ENCODE measurements at places on chromosomes 1 and 21. TPM values are rescaled to one million over a fixed set of nuclear protein-coding genes. Genes with fewer than 3 reads are reported as not detected.
A peak's percentile ranks its signal among the peaks of the same experiment; 100 is the strongest.

The FAM131C gene
- total RNA-seq = 0.26 TPM

The RHOC gene
- total RNA-seq = 100 TPM

The ATP1A4 gene
- not detected for total RNA-seq

GRCh38 chr1:157969697-157970485, 23.6 kb upstream of the KIRREL1 start:
- DNase-seq = peak; percentile 76

DNA sequence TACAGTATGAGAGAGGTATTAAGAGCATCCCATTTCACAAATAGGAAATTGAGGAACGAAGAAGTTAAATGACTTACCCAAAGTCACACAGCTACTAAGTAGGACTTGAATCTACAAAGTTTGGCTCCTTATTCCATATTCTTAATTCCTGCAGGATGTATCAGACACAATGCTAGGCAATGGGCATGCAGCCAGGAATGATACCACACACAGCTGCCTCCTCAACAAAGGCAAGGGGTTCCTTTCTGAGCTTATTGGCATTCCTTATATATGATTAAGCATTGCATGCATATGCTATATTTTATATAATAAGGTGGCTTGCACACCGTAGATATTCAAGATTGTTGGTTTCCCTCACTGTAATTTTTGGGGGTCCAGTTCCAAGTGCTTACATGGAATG, 34.2 kb upstream of the JUN start:
- DNase-seq = no peak

DNA sequence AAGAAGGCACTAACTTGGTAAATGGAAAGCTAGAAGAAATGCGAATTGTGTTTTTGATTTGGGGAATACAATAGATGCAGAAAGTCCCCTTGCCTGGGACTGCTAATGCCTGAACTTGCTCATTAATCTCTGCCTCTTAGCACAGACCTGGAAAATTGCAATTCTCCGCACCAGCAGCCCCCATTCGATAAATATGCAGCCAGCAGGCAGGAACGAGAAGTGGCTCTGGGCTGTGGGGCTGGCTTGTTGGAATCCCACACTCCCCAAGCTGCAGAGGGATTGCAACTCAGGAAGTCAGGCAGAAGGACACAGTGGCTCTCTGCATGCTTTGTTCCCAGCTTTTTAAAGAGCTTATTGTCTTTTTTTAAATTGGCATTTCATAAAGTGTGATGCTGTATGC, 51.3 kb downstream of the PCP4 start:
- DNase-seq = no peak

DNA sequence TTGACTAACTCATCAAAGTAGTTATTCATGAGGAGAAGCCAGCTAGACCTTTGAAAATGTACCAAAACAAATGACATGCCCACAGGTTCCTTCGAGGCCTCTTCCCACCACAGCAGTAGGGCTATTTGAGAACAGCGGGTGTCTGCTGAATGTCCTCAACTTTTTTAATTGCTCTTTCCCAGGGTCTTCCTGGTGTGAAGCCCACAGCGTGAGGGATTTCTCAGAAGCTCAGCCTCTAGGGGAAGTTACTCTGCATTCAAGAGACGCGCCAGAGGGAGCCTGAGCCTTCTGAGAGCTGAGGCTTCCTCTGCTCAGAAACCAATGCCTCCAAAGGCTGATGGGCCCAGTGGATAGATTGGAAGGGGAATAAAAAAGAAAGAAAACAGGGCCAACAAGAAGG, 153.6 kb downstream of the OLFM3 start:
- DNase-seq = no peak

DNA sequence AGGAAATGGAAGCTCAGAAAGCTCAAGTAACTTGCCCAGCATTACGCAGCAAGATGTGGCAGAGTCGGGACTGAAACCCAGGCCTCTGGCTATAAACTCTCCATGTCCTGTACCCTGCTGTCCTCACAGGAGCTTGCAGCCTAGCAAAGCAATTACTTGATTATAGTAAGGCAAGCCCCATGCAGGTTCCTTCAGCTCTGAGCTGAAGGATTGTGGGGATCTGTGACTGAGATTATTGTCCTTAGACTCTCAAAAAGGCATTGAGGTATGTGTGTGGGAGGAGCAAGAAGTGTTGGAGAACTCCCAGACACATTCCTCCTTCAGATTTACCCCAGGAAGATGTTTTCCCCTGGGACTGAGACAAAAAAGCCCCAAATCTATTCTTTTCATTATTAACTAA, 124.0 kb upstream of the SPATA6 start:
- DNase-seq = peak; percentile 15

DNA sequence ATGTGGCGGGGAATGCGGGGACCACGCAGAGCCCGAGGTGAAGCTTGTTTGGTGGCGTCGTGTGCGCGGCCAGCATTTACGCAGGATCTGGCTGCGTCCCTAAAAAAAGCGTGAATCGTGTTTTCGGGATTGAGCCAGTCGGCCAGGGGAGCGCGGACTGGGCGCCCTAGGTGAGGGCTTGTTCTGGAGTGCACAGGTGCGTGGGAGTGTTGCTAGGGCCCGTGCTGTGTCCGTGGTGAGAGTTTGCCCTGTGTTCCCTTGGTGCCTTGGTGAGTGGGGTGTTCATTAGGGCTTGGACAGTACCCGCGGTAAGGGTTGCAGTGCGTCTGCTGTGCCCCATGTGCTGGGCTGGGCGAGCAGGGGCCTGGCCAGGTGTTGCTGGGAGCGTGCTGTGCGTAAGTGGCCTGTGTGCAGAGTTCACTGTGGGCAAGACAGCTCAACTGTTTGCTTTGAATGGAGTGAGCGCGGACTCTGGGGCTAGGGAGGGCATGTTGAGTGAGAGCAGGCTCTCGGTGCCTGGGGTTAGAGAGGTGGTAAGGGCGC, 673 bp downstream of the CD46 start:
- DNase-seq = no peak

DNA sequence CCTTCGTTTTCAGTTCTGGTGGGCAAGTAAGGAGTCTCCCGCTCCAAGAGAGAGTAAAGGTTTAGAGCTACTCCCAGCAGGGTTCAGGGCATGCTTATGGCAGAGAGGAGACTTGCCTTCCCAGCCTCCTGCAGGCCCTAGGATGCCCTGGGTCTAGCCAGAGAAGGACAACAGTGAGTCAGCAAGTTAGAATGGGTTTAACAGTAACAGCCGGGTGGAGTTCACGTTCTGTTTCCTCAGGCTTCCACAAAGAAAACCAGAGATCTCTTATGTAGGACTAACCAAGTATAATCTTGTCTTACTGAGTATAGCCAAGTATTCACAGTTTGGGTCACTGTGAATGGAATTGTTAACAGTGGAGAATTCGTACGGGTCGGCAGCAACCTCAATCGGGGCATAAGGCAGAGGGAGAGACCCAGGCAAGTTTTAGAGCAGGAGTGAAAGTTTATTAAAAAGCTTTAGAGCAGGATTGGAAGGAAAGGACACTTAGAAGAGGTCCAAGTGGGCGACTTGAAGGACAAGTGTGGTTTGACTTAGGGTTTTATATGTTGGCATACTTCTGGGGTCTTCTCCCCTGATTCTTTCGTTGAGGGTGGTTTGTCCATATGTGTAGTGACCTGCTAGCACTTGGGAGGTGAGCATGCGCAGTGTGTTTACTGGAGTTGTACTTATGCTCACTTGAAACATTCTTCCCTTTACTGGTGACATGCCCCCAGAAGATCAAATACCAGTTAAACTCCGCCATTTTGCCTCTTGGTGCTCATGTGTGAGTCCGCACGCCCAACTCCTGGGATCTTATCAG, 4.5 kb downstream of the OVAAL start:
- no peak for DNase-seq

DNA sequence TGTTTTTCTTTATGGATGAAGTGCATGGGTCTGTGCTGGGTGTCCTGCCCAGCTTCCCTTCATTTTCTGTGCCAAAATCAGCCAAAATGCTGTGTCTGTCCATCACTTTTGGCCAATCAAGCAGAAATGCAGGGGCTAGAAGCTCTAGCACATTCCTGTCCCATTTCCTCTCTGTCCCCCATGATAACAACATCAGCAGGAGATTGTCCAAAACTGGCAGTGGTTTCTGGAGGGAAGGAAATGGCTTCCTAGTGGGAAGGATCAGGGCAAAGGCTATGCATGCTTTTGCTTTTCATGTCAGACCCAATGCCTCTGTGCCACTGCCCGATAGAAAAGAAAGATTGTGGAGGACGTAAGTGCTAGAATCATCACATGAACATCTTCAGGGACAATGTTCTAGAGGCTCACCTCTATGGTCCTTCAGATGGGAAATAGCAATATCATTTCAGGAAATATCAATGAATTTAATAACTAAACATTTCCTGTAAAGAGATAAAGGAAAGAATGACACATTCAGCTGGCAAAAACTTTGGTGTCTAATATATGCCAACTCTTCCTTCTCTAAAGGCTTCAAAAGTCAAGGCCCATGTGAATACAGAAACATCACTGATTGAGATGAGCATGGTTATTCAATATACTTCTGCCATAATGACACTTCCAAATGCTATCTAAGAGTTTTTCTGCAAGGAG, 107.5 kb downstream of the SETD4 start:
- no peak for DNase-seq

- DNase-seq = no peak
Observed at GRCh38 chr1:43526002-43526401, 4.7 kb upstream of the PTPRF start.

- no peak for DNase-seq
Observed at GRCh38 chr21:45411810-45412206, 6.8 kb downstream of the COL18A1 start.

DNA sequence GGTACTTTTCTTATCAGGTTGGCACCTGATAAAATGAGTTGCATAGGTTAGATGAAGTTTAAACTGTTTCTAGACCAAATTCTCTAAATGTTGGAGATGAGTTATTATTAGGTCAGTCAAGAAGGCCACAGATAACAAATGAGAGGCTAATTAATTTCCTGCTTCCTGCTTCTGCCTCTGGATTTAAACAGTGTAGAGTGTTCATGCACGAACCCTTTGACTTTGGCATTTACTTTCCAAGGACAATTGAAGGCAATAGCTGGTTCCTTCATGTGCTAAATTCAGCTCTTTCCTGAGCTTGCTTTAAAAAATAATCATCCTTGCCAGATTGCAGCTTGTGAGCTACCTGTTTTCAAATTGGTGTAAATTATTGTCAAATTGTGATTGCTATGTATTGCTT, 80.6 kb downstream of the RASAL2 start:
- no peak for DNase-seq

DNA sequence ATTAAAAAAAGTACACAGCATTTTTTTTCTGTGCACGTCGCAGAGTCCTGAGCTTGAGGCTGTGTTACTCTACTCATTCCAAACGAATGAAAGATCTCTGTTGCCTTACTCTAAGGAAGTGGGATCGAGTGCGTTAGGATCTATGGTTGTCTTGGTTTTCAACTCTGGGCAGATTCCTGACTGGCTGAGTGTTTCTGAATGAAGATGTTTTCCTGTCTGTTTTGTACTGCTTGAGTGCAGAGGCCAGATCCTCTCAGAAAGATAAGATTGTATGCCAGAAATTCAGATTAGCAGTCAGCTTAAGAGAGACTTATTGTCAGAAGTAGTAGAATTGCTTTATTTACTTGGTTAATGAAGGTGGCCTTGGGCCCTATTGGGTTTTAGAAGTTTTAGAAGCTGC, 14.0 kb downstream of the PLA2G2E start:
- no peak for DNase-seq

GRCh38 chr1:198647055-198647454, 8.2 kb downstream of the PTPRC start:
- DNase-seq = no peak

DNA sequence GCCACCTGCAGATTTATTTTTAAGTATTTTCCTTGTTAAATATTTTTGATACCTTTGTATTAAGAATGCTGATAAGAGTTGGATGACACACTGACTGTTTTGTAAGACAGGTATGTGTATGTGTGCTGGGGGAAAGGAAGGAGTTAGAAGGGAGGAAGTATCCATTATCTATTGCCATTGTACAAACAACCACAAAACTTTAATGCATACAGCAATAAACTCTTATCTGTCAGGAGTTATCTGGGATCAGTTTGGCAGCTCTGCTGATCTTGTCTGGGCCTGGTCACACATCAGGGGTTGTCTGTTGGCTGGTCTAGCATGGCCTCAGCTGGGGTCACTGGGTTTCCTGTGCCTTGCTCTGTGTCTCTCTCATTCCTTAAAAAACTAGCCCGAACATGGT, 423.9 kb upstream of the USP24 start:
- DNase-seq = no peak

GRCh38 chr1:119359730-119360129, 8.9 kb upstream of the HAO2 start:
- no peak for DNase-seq

GRCh38 chr1:56424744-56425493, 154.4 kb downstream of the PLPP3 start:
- DNase-seq = peak; percentile 5

DNA sequence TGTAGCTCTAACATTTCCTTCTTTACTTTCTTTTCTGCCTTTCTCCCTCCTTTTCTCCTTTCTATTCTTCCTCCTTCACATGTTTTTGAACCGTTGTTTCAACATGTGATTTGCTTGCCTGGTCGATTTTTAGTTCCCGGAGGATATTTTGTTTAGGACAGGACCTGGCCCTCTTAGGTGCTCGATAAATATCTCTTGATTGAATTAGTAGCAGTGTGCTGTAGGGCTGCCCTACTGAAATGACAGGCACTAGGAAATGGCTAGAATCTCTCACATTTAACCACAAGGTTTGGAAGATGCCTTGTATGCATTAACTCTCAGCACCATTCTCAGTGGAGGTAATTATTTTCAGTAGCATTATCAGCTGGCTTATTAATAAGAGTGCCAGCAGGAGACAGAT, 305.6 kb downstream of the PAPPA2 start:
- no peak for DNase-seq

DNA sequence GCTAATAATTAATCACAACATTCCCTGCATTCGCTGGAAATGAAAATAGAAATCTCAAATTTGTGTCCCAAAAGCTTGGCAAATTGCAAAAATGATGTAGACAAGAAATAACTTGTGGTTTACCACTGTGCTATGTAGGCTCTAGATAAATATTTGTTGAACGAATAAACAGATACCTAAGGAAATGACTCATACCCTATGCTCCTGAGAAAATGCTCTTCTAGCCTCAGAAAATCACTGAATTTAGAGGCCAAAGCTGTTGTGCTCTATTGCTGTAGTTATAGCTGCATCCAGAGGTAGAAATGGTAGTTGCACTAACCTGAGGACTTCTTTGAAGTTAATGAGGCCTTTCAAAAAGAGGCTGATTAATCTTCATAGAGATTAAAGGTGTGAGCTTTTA, 142.0 kb upstream of the ZNHIT6 start:
- peak; percentile 23 for DNase-seq

GRCh38 chr1:50426702-50427085, 3.5 kb upstream of the DMRTA2 start:
- DNase-seq = no peak

All from SK-MEL-5 (cell line).